ENCODE measurements at places on chromosomes 12 and 14.
A peak's percentile ranks its signal among the peaks of the same experiment; 100 is the strongest.

DNA sequence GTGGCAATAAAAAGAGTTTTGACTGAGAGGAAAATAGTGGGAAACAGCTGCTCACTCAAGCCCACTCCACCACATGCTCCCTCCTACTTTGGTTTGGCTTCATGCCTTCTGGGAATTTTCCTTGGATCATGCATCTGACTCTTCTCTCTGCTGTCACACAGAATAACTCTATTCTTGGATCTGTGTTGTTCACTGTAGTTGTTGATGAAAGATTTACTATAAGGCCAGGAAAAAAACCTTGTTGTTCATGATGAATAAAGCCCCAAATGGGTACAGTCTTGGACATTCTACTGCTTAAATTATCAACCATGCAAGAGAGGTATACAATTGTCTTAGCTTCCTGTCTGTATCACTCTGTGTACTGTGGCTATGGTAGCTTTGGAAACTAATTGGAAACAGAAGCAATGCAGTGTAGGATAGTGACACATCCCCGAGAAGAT, 70.5 kb downstream of the TMX1 start:
- no peak for DNase-seq

- no peak for DNase-seq
Measured at GRCh38 chr14:89672636-89673511, 255.8 kb upstream of the FOXN3 start.

DNA sequence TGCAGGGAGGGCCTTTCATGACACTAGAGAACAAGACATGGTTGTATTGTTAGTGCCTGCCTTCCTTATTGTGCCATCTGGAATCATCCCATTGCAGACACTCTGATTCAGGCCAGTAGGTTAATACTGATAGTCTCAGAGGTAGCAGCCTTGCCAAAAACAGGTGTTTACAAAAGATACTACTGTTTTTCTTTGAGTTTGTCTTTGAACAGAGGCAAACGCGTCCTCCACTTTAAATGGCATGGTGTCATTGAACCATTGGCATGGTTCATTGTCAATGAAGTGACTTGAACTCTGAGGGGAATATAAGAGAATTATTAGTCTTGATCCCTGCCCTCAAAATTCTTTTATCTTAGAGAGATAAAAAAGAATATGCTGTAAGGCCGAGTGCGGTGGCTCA, 4.2 kb downstream of the FNTB start:
- no peak for DNase-seq

DNA sequence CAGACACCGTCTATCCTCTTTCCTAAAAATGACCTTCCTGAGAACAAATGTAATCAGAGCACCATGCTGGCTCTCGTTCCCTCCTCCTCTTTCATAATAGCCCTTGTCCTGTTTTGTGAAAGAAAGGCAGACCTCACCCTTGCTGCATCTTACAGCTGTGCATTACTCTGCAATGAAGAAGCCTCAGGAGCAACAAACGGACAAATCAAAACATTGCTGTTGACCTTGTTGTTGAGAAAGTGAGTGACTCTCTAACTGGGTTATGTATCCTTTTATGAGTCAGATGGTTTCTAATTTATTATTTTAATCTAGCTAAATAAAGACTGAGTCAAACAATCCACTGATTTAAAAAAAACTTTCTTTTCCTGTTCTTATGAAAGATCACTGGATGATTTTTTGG, 180.9 kb downstream of the RPS29 start:
- DNase-seq, result no peak

- DNase-seq, result no peak
Measured at GRCh38 chr12:31034372-31034771, 39.3 kb upstream of the DDX11 start.

DNA sequence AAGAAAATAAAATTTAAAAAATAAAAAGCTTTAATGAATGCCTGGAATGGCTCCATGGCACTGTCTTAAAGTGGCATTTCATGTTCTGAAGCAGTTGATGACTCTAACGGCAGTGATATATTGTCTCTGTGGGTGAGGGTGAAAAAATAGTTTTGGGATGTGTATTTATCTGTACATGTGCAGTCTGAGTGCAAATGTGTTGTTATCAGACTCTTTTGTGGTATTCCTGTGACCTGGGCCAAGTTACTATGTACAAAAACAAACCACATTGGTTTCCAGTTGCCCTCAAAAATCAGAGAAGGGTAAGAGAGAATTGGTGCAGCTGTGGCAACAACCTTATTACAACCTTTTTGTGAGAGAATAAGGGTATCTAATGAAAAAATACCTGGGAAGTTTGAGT, 81.7 kb upstream of the CCDC91 start:
- no peak for DNase-seq

- DNase-seq, result no peak
Measured at GRCh38 chr14:29007990-29008389, 241.4 kb downstream of the FOXG1 start.

DNA sequence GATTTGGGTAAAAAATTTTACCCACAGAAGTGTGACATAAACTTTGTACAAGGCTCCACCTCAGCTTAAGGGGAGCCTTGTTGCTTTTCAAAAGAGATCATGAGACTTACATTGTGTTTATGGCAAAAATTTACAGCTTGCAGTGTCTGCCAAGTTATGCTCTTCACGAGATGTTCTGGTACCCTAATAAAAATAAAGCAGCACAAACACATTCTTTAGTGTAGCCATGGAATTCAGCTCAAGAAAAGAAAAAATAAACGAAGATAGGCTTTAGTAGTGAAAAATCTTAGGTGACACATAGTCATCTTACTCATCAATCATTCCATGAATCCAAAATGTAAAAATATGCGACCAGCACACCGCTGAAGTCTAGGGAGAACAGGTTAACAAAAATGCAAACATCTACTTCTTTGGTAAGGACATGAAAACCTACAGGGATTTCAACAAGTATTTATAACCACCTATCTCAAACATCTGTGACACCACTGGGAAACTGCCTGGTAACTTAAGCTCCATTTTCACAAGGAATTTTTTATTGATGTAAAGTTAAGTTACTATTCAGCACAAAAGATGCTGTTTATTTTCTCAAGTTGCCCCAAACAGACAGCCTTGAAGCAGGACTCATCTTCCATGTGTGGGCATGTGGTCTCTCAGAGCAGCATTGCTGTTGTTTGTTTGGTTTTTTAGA, 32.9 kb downstream of the DMAC2L start:
- DNase-seq, result no peak

- DNase-seq, result no peak
Measured at GRCh38 chr14:31283578-31284252, 76.1 kb upstream of the HECTD1 start.

DNA sequence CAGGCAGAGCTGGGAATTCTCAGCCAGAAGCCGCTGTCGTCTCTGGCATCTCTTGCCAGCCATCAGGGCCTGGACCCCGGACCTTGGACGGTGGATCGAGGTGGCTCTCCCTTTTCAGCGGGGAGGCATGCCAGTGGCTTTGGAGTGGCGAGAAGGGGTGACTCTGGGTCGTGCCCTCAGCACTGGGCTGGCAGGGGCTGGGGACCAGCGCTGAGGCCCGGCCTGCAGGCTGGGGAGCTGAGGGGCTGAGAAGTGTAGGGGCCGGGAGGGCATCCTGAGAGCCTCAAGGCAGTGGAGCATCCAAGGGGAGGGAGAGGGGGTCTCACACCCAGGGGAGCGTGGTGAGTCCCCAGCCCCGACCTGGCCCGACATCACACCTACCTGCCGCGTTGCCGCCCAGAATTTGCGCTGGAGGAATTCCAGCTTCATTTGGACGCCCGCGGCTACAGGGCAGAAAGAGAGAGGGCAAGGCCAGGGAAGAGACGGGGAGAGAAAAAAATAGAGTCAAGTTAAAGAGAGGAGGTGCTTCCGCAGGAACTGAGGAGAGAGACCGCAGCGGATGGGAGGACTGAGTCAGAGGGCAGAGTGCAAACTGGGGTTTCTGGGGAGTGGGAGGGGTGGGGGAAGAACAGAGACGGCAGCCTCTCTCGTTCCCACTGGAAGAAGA, 9.0 kb upstream of the LRTM2 start:
- DNase-seq, result peak; percentile 48

- no peak for DNase-seq
Measured at GRCh38 chr14:88002421-88003075, 2.4 kb upstream of the GPR65 start.

DNA sequence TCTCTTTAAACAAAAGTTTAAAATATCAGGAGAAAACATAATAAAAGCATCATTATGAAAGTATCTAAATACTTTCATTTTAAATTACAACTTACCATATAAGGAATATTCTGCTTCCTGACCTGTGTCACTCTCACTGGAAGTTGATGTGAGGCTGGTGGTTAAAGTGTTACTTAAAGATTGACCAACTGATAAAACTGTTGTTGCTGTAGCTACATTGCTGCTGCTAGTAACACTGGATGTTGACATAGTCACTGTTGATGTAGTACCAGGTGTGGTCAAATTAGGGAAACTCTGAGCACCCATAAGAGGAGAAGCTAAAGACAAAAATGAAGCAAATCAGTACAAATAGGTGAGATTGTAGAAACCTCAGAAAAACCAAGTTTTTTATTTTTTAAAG, 79.9 kb downstream of the HECTD1 start:
- no peak for DNase-seq

GRCh38 chr12:92504594-92504981, 198.2 kb upstream of the PLEKHG7 start:
- DNase-seq, result no peak

GRCh38 chr12:58139894-58140293, 198.5 kb downstream of the ATP23 start:
- DNase-seq, result no peak

DNA sequence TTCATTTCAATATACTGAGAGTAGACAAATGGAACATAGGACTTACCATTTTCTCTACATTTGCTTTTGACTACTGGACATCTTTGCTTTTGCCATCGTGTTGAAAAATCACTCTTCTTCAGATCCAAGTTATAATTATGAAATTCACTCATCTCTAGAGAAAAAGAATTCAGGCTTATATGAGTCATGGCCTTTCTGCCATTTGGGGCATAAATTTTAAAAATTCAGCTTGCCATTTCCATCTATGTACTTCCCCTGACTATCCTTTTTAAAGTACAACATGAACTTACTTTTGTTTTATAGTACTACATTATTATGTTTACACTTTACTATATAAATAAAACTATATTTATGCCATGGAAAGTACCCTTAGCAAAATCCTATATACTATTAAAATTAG, 3.0 kb downstream of the KLRK1 start:
- no peak for DNase-seq

GRCh38 chr12:68784015-68784414, 24.0 kb upstream of the MDM2 start:
- no peak for DNase-seq

- DNase-seq, result no peak
Measured at GRCh38 chr14:21084998-21085853, 13.2 kb downstream of the ZNF219 start.

DNA sequence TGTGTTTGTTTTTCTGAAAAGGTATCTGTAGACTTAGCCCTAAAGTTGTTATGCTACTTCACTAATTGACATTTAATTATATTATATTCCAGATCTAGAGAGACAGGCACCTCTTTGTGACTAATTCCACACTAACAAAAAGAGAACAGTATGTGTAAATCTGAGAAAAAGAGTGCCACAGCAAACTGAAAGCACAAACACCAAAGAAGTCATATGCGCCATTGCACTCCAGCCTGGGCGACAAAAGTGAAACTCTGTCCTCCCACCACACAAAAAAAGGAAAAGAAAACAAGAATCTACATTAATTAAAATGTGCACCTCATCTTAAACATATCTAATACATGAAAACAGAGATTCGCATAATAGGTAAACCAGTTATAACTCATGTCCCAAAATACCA, 4.4 kb upstream of the CSRNP2 start:
- peak; percentile 14 for DNase-seq

- DNase-seq, result no peak
Measured at GRCh38 chr12:6539314-6539682, 5.0 kb downstream of the GAPDH start.

GRCh38 chr12:42779186-42779859, 189.8 kb upstream of the PRICKLE1 start:
- no peak for DNase-seq

DNA sequence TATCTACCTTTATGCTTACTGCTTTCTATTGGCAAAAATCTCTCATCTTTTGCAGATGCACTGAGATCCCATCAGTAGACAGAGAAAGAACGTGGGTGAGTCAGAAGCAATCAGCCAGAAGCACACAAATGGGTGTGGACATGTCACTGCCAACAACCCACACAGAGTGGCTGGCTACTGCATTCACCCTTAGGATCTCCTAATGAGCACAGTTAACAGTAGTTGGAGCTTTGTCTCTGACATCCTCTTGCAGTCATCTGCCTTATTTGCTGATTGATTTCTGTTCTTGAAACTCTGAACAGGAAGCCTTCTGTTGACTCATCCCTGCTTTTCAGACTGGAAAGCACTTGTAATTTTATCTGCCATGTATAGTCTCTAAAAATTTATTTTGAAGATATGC, 117.2 kb downstream of the RGS6 start:
- DNase-seq, result peak; percentile 11

DNA sequence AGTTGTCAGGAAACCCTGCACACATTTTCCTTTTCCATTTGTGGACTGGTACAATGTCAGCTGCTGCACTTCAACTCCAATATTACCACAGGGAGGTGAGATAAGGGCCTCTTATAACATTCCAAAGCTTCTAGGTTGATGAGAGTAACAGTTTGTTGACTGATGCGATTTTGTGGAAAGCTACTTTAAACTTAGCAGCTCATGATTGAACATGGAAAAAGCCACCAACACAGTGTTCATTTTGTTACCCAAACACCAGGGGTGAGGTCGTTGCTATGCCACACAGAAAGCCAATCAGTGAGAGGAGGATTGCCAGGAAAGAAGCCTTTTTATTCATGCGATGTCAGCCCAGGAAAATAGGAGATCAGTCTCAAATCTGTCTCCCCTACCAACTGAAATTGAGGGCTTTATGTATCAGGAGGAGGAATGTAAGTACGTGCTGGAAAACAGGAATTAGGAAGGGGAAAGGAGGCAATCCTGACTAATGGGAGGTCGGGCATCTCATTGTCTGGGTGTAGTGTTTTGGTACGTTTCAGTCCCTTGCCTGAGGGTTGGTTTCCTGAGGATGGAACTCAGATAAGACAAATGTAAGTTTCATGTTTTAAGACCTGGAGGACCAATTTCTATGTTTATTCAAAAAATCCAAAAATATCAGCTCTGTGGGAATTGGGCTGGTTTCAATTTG, 92.7 kb upstream of the PLEKHA5 start:
- DNase-seq, result no peak

GRCh38 chr12:131276501-131277185, 322.9 kb downstream of the ADGRD1 start:
- DNase-seq, result no peak

DNA sequence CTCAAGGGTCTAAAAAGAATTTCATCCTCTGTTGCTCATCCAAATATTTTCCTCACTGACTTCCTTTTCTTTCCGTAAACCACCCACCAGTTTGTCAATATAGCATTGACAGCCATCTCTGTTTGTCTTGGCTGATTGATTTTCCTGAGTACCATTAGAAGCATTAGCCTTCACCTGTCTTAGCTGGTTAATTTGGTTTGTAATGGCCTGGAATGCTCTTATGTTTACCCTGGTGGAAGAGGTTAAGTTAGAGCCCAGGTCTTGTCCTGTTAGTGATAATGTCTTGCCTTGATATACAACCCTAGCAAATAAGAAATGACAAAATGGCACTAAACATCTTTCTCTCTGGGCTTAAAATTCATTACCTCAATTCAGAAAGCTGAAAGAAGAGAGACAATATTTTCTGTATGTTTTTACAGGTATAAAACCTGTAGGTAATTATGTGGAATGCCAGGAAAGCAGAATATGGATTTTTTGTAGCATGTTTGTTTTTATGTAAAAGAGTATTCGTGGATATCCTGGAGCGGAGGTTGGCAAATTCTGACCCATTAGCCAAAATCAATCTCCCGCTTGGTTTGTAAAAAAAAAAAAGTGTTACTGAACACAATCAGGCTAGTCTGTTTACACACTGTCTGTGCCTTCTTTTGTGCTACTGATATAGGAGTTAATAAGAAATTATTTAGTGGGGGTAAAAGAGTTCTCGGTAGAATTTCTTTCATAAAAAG, 224.4 kb upstream of the DAAM1 start:
- no peak for DNase-seq
